NCI-H510A treated with DMSO at 0.1 percent for 48 hours (cell line): ENCODE measurements at places on chromosomes 5 and 9.

DNA sequence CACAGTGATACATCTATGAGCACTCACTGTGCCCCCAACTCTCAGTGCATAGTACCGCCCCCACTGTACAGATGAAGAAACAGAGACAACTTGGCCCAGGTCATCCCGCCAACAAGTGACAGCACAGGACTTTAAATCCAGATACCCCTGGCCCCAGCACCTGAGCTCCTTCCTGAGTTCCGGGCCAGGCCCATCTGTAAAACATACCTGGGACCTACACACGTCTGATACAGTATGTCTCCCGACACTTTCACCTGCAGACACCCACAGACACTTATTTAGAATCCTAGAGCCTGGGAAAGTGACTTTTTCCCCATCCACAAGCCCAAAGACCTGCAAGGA is 60.8 kb upstream of the SLC25A51 start:
- DNase-seq, result no peak

DNA sequence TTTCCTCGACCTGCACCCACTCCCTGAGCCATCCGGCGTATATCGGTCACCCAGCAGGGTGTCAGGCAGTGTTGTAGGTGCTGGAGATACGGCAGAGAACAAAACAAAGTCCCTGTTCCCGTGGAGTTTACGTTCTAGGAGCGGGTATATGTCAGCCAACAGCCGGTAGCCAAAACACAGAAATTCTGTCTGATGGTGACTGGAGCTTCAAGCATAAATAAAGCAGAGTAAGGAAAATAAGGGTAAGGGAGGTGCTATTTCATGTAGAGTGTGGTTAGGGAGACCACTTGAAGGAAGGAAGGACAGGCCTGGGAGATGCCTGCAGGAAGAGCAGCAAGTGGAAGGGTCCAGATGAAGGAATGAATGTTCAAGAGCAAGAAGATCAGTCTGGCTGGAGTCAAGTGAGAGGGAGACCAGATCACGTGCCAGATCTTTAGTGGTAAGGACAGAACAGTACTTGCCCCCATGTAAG is 783 bp upstream of the ZFR start:
- no peak for DNase-seq

- DNase-seq, result no peak
Observed at GRCh38 chr5:132221781-132222648, 5.6 kb downstream of the P4HA2 start.

GRCh38 chr9:2489838-2490314 is 131.7 kb upstream of the VLDLR start:
- no peak for DNase-seq
